ENCODE measurements at places on chromosomes 1 and 21. TPM values are rescaled to one million over a fixed set of nuclear protein-coding genes. Genes with fewer than 3 reads are reported as not detected.

The C1orf141 gene
- total RNA-seq, result not detected

The SIM2 gene
- 0.12 TPM for total RNA-seq

The JAM2 gene
- total RNA-seq, result 0.33 TPM

The BTBD8 gene
- 1.0 TPM for total RNA-seq

The DOCK7 gene
- 17.8 TPM for total RNA-seq

- DNase-seq, result no peak
Observed at GRCh38 chr1:206941766-206942418, 4.4 kb downstream of the PIGR start.

- DNase-seq, result no peak
Observed at GRCh38 chr1:2103266-2103900, 53.2 kb downstream of the PRKCZ start.

DNA sequence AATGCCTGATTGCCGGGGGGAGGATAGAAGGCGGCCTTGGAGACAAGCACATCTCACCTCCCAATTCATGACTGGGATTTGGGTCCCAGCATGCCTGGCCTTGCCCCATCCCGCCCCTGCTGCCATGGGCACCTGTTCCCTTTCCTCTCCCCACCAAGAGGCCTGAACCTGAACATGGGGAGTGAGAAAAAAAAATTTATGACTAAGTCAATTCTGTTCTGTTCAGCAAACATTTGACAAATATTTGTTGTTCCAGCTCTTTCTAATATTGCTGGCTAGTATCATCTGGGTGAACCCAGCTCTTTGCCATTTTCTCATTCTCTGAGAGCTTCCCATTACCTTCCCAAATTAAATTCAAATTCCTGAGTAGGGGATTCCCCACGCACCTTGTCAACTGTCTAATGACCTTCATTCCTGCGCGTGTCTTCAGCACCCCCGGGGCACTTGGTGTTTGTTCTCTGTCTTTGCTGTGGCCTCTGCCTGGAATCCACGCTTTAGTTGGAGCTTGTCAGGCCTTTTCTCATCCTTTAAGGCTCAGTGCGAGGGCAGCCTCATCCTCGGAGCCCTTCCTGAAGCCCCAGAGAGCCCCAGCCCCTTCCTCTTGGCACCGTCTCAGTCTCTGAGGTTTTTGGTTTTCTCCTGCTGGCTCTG, 42.8 kb downstream of the ARHGEF10L start:
- no peak for DNase-seq

GRCh38 chr1:162823231-162823630, 32.7 kb downstream of the HSD17B7 start:
- no peak for DNase-seq

- DNase-seq, result no peak
Observed at GRCh38 chr1:235639226-235640205, 10.1 kb downstream of the GNG4 start.

- no peak for DNase-seq
Observed at GRCh38 chr1:31259746-31260145, 20.1 kb upstream of the NKAIN1 start.

GRCh38 chr1:99004254-99004860, 304 bp downstream of the PLPPR5 start:
- DNase-seq, result peak; percentile 69

DNA sequence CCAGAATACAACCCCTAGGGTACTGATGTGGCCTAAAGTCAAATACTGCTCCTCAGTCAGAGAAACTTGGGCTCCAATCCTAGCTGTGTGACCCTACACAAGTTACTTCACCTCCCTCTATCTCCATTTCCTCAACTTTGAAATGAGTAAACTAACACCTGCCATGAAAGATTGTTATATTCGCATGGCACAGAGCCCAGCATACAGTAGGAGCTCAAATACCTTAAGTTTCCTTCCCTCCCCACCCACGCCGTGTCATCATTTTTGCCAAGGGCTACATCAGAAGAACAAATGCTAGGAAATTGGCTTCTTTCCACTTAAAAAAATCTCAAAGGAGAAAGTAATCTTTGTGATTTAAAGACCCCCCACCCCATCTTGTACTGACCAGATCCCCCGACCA, 22.2 kb upstream of the ZNF362 start:
- no peak for DNase-seq

DNA sequence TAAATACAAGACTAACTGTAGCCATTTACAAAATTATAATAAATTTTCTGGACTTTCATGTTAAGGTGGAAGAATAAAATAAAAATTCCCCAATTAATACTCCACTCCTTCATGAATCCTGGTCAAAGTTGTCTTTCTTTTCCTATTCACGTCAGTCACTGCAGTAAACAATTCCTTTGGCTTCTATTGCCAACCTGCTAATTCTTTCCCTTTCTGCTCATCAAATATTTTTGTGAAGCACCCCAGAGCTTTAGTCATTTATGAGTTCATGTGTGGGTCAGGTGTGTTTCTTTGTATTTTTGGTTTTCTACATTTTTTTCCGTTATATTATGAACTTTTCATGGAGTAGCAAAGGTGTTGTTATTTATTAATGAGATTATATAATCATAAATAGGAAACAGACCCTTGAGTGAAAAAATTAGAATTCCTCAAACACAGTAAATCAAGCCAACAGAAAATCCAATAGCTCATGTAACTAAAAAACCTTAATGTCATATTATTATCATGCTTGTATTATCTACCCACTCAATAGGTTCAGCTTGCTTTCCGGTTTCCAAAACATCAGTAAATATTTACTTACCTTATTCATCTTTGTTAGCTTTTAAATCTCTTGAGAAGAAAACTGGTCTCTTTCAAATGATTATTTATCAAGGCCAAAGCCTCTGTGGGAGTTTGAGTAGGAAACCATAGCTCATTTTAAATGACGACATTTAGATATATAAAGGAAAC, 29.6 kb upstream of the PLA2G4A start:
- DNase-seq, result no peak

DNA sequence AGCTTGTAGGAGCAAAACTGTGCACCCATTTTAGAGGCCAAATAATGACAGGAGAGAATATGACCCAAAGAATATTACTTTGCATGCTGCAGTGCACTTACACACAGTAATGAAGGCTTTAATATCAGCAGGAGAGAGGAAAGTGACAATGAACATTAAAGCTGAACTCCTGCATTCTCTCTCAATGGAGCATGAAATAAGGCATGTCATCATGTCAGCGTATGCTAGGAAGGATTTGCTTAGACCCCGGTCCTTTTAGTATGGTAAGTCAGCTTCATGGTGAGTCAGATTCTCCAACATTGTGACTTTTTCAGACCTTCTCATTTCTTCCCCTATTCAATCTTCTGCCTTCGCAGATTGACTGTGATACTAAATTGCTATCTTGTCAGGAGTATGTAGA, 210.7 kb upstream of the TMPRSS15 start:
- DNase-seq, result no peak

GRCh38 chr1:166489356-166489669, 322.5 kb upstream of the FAM78B start:
- no peak for DNase-seq

All from activated CD4-positive, alpha-beta T cell treated with anti-CD3 and anti-CD28 coated beads, Interleukin-2, amount 10 ng/mL, durations not matched to agents 24 days and 14 days (primary cell).